Activated naive CD8-positive, alpha-beta T cell treated with anti-CD3 and anti-CD28 coated beads, Interleukin-2, amount 10 ng/mL, durations not matched to agents 7 days and 5 days (primary cell): ENCODE measurements at places on chromosomes 7 and 10. TPM values are rescaled to one million over a fixed set of nuclear protein-coding genes. Genes with fewer than 3 reads are reported as not detected.

The CALML3 gene
- not detected for total RNA-seq

The CTTNBP2 gene
- not detected for total RNA-seq

DNA sequence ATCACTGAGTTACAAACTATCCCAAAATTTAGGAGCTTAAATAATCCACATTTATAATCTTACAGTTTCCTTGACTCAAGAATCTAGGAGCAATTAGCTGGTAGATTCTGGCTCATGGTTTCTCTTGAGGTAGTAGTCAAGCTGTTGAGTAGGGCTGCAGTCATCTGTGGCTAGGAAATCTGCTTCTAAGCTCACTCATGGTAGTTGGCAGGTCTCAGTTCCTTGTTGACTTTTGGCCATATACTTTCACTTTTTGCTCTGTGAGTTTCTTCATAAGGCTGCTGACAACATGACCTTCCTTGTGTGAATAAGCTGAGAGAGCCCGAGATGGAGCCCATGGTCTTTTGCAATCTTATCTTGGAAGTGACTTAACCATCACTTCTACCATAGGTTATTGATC lies 10.8 kb upstream of the ETV1 start:
- H3K27me3 ChIP-seq = no peaks in the 10 kb centered on the region
- H3K27ac ChIP-seq = no peak overlapping the region
- no peaks in the 10 kb centered on the region for H3K36me3 ChIP-seq

DNA sequence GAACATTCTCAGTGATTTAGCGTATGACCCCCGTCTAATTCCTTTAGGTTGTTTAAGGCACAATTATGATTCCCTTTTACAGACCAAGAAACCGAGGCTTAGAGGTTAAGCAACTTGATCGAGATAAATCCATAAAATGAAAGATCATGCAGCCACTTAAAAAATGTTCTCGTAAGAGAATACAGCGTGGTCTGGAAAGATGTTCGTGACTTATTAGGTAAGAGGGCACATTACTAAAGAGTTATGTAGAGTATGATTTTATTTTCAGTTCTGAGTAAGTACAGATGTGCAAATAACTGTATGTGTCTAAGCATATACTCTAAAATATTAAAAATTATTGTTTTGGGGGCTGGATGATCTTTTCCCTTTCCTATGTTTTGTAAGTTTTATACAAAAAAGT lies 575.1 kb downstream of the PARD3 start:
- peaks cover 8% of the 10 kb centered on the region for H3K27me3 ChIP-seq
- no peak overlapping the region for H3K27ac ChIP-seq
- H3K36me3 ChIP-seq = no peaks in the 10 kb centered on the region
- H3K4me1 ChIP-seq = peaks cover 4% of the 10 kb centered on the region
- no peak for DNase-seq
- no peak overlapping the region for H3K4me3 ChIP-seq

GRCh38 chr10:23345861-23346260 lies 1.3 kb upstream of the C10orf67 start:
- no peak overlapping the region for H3K27ac ChIP-seq
- H3K4me3 ChIP-seq = no peak overlapping the region
- no peak for DNase-seq
- H3K36me3 ChIP-seq = peaks cover 2% of the 10 kb centered on the region

DNA sequence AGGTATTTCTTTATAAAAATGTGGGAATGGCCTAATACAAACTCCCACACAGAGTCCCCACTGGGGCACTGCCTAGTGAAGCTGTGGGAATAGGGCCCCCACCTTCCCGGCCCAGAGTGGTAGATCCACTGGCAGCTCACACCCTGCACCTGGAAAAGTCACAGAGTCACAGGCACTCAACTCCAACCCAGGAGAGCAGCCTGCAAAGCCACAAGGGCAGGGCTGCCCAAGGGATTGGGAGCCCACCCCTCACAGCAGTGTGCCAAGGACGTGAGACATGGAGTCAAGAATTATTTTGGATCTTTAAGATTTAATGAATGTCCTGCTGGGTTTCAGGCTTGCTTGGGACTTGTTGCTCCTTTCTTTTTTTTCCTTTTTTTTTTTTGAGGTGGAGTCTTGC lies 5.3 kb upstream of the DNAJC12 start:
- H3K27ac ChIP-seq = no peak overlapping the region
- H3K4me1 ChIP-seq = no peaks in the 10 kb centered on the region
- DNase-seq = no peak
- no peak overlapping the region for H3K4me3 ChIP-seq
- peaks cover 6% of the 10 kb centered on the region for H3K36me3 ChIP-seq
- no peaks in the 10 kb centered on the region for H3K27me3 ChIP-seq

DNA sequence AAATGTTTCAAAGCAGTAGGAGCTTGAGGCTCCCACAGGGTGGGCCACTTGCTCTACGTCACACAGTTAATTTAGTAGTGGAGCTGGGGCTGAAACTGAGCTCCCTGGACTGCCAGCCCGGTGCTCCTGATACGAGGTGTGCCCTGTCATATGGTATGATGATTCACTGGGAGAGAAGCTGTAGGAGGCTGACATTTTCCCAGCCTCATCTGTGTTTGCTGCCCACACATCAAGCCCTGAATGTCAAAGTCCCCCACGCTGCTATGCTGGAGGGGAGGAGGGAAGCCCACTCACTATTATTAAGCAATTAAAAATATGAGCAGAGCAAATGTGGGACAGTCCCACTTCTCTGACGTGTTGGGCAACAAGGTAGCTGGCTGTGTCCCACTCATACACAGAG lies 81.2 kb upstream of the SORCS3 start:
- DNase-seq = no peak
- peaks cover 9% of the 10 kb centered on the region for H3K27me3 ChIP-seq
- H3K27ac ChIP-seq = no peak overlapping the region

GRCh38 chr7:82029236-82029913 lies 259.5 kb upstream of the HGF start:
- no peaks in the 10 kb centered on the region for H3K4me1 ChIP-seq
- no peak overlapping the region for H3K27ac ChIP-seq
- no peak overlapping the region for H3K4me3 ChIP-seq
- no peaks in the 10 kb centered on the region for H3K27me3 ChIP-seq
- H3K36me3 ChIP-seq = no peaks in the 10 kb centered on the region

DNA sequence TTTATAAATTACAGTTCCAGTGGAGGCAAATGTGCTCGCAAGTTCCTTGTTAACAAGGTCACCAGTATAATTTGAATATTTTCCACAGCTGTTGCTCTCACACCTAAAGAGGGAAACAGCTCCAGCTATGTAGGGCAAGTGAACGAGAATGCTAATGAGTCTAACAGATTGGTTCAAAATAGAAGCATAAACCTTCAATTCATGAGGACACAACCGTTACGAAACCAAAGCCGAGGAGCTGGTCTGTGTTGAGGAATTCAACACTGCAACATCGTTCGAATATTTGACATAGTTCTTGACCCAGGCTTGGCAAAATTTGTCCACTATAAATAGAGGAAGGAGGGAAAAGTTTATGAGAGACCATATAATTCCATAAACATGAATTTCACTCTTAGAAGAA lies 161.3 kb downstream of the KLF6 start:
- H3K27ac ChIP-seq = no peak overlapping the region
- DNase-seq = no peak
- H3K4me1 ChIP-seq = peaks cover 10% of the 10 kb centered on the region
- no peak overlapping the region for H3K4me3 ChIP-seq
- peaks cover 5% of the 10 kb centered on the region for H3K36me3 ChIP-seq

- H3K4me3 ChIP-seq = no peak overlapping the region
- H3K4me1 ChIP-seq = no peaks in the 10 kb centered on the region
- H3K27ac ChIP-seq = no peak overlapping the region
- peaks cover 3% of the 10 kb centered on the region for H3K27me3 ChIP-seq
Observed at GRCh38 chr10:14126697-14127440, 203.9 kb downstream of the FRMD4A start.

DNA sequence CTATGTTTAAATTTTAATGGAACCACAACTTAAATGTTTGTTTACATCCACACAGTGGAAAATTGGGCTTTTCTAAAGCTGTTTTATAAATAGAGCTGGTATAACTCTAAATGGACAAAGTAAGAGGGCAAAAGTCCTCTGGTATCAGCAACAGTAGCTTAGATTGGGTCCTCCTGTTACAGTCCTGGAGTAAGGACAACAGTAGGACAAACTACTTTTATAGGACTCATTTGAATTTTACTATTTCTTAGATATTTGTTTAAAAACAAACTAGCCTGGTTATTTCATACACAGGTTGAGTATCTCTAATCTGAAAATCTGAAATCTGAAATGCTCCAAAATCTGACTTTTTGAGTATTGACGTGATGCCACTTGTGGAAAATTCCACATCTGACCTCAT lies 8.4 kb downstream of the VCL start:
- H3K36me3 ChIP-seq = no peaks in the 10 kb centered on the region
- peaks cover 10% of the 10 kb centered on the region for H3K4me1 ChIP-seq
- DNase-seq = no peak
- H3K27me3 ChIP-seq = no peaks in the 10 kb centered on the region
- H3K4me3 ChIP-seq = no peak overlapping the region

DNA sequence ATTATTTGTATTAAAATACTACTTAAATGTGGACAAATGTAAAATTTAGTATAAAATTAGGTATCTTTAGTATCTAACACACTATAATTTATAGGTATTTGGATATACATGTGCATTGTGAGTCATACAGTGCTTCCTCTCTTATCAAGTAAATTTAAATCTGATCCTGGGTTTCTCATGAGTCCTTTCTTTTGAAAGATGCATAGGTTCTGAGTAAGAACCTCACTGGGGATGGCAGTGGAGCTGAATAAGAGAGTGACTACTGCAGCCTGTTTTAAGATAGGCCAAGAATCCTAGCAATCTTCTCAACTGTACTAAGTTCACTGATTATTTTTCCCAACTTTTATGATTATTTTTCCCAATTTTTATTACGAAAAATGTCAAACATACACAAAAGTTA lies 16.2 kb downstream of the CEP55 start:
- DNase-seq = no peak
- no peak overlapping the region for H3K4me3 ChIP-seq
- H3K4me1 ChIP-seq = no peaks in the 10 kb centered on the region
- no peaks in the 10 kb centered on the region for H3K27me3 ChIP-seq
- no peak overlapping the region for H3K27ac ChIP-seq
- peaks cover 40% of the 10 kb centered on the region for H3K36me3 ChIP-seq

DNA sequence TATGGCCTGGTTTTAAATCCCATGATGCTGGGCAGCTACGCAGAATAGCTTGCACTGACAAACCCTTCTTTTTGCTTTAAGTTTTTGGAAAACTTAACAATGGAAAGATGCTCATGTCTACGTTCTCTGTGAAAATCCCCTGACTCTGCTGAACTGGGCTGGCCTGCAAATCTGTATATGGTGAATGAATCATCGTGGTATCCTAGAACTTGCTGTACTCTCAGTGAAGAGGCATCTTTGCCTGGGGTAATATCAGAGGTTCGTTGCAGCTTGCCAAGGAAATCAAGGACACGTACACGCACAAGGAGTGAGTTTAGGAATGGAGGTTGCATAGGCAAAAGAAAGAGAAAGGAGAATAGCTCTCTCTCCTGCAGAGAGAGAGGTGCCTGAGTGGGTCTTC lies 382.0 kb upstream of the ADARB2 start:
- no peak overlapping the region for H3K27ac ChIP-seq
- H3K4me3 ChIP-seq = no peak overlapping the region
- no peak for DNase-seq
- no peaks in the 10 kb centered on the region for H3K4me1 ChIP-seq
- H3K36me3 ChIP-seq = no peaks in the 10 kb centered on the region
- peaks cover 2% of the 10 kb centered on the region for H3K27me3 ChIP-seq

GRCh38 chr10:81127931-81128330 lies 590.2 kb downstream of the SH2D4B start:
- no peak overlapping the region for H3K27ac ChIP-seq
- DNase-seq = no peak
- peaks cover under 1% of the 10 kb centered on the region for H3K27me3 ChIP-seq
- no peak overlapping the region for H3K4me3 ChIP-seq
- no peaks in the 10 kb centered on the region for H3K36me3 ChIP-seq

GRCh38 chr7:136533732-136534131 lies 334.7 kb upstream of the CHRM2 start:
- no peaks in the 10 kb centered on the region for H3K4me1 ChIP-seq
- no peaks in the 10 kb centered on the region for H3K36me3 ChIP-seq
- no peak for DNase-seq
- no peaks in the 10 kb centered on the region for H3K27me3 ChIP-seq

DNA sequence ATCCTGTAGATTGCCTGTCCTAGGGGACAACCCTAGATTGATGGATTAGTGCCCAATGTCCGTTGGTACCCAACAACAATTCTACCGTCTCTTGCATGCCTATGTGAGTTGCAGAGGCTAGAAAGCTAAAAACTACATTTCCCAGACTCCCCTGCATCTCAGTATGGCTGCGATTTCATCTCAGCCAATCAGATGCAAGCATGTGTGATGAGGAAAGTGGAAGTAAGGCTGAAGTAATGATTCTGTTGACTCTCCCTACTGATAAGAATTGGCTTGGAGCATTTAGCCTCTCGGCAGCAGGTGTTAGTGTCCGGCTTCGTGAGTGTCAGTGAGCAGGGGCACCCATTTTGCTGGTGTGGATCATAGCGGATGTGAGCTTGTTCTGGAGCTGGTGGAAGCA lies 171.9 kb downstream of the FGFR2 start:
- H3K4me3 ChIP-seq = no peak overlapping the region
- no peak overlapping the region for H3K27ac ChIP-seq
- DNase-seq = no peak
- H3K27me3 ChIP-seq = no peaks in the 10 kb centered on the region
- H3K36me3 ChIP-seq = no peaks in the 10 kb centered on the region

GRCh38 chr7:155637155-155637554 lies 7.3 kb upstream of the RBM33 start:
- no peak overlapping the region for H3K4me3 ChIP-seq
- H3K27me3 ChIP-seq = peaks cover 21% of the 10 kb centered on the region
- peaks cover 31% of the 10 kb centered on the region for H3K36me3 ChIP-seq
- peaks cover 1% of the 10 kb centered on the region for H3K4me1 ChIP-seq

DNA sequence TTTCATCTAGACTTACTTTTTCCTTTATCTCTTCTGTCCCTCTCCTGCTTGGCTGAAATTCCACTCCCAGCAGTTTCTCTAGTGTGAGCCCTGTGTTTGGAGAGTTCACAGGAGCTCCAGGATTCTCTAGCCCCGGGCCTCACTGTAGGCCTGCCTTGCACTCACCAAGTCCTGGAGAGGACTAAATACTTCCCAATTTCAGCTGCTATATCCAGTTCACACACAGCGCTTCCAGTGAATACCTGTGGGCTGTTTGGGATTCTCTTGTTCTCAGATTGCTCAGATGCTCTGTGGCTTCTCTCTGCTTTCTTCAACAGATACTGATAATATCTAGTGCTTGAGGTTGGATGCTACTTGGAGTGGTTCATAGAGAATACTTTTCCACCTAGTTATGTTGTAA lies 46.0 kb downstream of the MINPP1 start:
- peaks cover 15% of the 10 kb centered on the region for H3K36me3 ChIP-seq
- no peak overlapping the region for H3K4me3 ChIP-seq
- DNase-seq = no peak
- no peaks in the 10 kb centered on the region for H3K27me3 ChIP-seq

DNA sequence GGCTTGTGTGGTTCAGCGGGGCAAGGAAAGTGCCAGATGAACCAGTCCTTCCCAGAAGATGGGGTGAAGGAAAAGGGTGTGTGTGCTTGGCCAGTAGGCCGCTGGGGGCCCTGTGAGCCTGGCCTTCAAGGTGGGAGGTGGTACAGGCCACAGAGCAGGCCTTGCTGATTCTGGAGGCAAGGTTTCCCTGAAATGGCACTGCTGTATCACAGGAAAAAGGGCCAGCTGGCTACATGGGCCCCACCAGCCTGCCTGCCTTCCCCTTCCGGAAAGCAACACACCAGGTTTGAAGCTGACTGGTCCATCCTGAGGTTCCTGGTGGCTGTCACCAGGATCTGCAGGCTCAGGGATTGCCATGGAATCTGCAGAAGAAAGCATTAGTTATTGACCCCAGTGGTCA lies 12.5 kb downstream of the MMRN2 start:
- peaks cover 9% of the 10 kb centered on the region for H3K4me1 ChIP-seq
- H3K27ac ChIP-seq = peak overlapping the region; percentile 30
- no peaks in the 10 kb centered on the region for H3K36me3 ChIP-seq
- peaks cover 5% of the 10 kb centered on the region for H3K27me3 ChIP-seq

GRCh38 chr10:18332048-18332447 lies 191.8 kb downstream of the CACNB2 start:
- H3K27me3 ChIP-seq = no peaks in the 10 kb centered on the region
- no peaks in the 10 kb centered on the region for H3K4me1 ChIP-seq
- H3K27ac ChIP-seq = no peak overlapping the region
- no peaks in the 10 kb centered on the region for H3K36me3 ChIP-seq
